Mammary epithelial cell (primary cell): ENCODE measurements at places on chromosomes 5 and 9. TPM values are rescaled to one million over a fixed set of nuclear protein-coding genes. Genes with fewer than 3 reads are reported as not detected.

DNA sequence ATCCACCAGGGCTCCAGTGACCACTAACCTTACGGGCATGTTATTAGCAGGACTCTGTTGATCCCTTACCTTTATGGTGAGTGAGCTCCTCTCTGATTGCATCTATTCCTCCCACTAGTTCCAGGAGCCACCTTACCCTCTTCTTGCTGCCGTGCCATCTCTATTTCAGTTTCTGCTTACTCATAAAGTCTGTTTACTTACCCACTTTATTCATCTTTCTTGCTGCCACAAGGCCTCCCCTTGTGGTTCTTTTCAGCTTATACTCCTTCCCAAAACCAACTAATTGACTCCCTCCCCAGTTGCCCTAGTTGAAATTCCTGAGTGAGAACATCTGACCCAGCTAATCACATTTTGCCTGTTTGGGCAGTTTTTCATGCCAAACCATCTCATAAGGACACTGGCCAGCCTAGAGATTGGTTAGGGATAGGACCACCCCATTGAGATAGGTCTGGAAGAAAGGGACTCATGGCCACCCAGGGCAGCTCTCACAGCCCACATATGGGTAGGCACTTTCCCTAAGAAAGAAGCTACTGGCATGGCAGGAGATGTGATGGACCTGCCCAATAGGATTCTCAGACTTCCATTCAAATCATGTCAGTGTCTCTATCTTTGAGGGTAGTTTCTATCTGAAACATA, 412.7 kb downstream of the EFNA5 start:
- DNase-seq, result peak; percentile 73

Gene GHR
- 2.8 and 3.6 TPM in 2 replicates for total RNA-seq

DNA sequence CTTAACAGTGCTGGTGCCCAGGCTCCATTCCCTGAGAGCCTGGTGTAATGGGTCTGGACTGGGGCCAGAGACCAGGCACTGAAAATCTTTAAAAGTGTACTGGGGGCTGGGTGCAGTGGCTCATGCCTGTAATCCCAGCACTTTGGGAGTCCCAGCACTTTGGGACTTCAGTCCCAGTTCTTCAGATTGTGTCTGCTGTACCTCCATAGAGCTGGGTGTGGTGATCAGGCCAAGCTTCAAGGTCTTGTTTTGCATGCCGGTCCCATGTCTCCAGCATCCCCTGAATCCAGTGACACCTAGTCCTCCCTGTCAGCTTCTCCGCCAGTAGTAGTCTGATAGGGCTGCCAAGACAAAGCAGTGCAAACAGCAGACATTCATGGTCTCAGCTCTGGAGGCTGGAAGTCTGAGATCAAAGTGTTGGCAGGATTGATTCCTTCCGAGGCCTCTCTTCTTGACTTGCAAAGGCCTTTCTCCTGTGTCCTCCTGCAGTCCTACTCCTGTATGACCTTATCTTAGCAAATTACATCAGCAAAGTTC, 108.2 kb downstream of the SYK start:
- no peak for DNase-seq

DNA sequence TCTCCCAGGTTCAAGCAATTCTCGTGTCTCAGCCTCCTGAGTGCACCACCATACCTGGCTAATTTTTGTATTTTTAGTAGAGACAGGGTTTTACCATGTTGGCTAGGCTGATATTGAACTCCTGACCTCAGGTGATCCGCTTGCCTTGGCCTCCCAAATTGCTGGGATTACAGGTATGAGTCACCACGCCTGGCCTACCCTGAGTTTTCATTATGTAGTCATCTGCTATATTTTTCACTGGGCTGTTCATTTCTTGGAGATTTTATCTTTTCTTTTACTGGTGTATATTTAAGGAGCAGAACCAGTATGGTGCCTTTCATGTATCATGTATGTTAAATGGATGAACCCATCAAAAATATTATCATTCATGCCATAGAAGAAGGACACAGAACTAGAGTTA, 377.0 kb upstream of the ACTBL2 start:
- DNase-seq, result peak; percentile 46

Gene SHROOM1
- total RNA-seq, result 5.5 and 13.0 TPM in 2 replicates

Gene FAT2
- total RNA-seq, result 137 TPM

Gene NEURL1B
- total RNA-seq, result 0.50 TPM

DNA sequence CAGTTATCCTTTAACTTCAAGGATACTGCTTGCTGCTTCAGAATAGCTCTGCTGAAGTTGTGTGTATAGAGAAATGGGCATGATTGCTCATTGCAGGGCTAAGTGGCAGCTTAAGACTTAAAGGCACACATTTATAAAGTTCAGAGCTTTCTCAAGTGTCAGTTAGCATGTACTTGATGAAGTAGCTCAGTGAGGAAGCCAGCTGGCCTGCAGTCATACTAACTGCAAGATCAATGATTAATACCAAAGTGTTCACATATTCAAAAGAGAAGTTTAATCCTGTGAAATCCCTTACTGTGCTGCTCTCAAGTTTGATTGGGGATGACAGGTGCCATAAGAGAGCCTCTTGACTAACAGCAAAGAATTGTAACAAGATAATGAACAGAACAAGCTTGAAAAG, 483.4 kb upstream of the NUDT12 start:
- no peak for DNase-seq

GRCh38 chr5:173643964-173644363, 27.5 kb upstream of the BOD1 start:
- DNase-seq, result no peak

DNA sequence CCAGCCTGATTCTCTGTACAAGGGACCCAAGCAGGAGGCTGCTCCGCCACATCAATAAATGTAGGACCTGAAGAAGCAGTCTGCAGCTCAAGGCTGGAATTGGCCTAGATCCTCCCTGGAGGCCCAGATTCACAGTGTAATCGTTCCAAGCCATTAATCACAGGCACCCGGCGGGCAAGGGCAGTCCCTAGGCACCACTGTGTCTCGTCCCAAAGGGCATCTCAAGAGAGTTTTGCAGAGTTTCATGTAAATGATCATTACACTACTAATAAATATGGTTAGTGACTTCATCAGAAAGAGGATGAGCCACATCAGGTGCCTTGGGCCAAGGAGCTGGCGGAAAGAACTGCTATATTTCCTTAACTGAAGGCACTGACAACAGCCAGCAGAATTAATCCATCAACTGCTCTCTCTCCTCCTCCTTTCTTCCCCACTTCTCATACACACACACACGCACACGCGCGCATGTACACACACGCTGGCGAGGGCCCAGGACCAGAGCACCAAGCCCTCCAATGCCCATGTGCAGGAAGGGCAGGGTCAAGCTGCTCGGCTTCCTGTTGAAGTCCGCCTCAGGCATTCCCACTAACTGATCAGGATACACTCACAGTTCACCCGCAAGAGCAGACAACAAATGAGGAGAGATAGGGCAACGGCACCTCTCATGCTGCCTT, 33.9 kb downstream of the GNAQ start:
- DNase-seq, result no peak

DNA sequence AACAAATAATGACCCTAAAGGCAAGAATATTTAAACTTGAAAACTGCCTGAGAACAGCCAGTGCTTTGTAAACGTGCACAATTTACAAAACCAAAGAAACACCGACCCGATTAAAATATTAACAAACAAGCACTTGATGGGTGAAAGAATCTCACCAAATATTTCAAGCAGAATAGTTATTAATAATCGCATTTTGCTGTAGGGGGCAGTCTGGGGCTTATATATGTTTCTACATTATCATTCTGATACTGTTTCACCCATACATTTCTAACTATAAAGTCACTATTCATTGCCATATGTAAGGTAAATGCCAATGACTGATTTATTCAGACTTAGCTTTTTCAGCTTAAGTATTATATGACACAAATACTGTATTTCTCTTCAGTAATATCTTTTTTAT, 37.7 kb downstream of the UBAP2 start:
- DNase-seq, result peak; percentile 2

- no peak for DNase-seq
Measured at GRCh38 chr9:92590377-92590776, 54.6 kb upstream of the ECM2 start.

Gene DNAJA1
- 52.7 TPM for total RNA-seq

DNA sequence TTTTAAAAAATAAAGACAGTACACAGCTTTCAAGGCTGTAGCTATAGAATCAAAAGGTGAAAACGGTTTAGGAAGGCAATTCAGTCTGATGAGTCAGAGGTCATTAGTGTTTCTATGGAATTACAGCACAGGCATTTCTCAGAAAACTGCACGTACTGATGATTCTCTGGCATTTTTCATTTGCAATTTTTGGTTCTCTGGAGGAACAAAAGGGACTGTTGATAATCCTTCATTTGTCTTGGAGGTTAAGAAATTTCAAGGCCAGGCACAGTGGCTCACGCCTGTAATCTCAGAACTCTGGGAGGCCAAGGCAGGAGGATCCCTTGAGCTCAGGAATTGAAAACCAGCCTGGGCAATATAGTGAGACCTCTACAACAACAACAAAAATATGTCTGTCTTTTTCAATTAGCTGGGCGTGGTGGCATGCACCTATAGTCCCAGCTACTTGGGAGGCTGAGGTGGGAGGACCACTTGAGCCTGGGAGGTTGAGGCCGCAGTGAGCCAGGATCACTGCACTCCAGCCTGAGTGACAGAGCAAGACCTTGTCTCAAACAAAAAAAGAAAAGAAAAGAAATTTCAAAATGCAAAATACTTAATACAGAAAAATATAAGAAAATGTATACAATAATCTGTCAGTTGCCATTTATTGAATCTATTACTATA, 27.3 kb downstream of the NR6A1 start:
- no peak for DNase-seq

- DNase-seq, result no peak
Measured at GRCh38 chr9:124885551-124885950, 23.6 kb downstream of the ARPC5L start.

DNA sequence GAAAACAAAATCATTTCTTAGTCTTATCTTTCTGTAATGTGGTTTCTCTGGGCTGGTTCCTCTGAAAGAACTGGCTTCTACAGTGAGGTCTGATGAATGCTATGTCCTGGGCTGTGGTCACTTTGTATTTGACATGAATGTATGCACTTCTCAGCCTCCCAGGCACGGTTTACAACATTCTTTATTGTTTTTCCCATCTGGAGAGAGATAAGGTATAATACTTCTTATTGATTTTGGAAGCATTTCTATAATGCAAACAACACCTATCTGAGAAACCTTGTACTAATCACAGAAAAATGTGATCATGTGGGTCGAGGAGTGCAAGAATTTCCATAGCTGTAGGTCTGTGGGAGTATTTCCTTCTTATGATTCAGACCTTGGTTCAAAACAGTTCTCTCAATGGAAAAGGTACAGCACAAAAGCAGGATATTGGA, 46.9 kb downstream of the ACTBL2 start:
- DNase-seq, result peak; percentile 86

DNA sequence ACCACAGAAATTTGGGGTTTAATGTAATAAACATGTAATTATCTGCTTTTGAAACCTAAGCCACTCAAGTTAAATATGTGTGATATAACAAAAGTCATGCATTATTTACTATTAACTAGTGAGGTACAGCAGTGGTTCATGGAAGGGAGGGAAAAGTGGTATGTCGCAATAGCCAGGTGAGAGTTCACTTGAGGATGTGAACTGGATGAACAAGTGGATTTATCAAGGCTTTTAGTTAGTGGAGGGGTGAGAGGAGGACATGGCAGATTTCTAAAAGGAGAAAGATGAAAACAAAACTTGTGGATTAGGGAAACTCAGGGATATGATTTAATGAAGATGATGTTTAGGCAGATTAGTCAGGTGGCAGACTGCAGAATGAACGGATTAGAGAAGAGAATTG, 141.3 kb upstream of the NFIB start:
- no peak for DNase-seq

Gene PFN3
- not detected for total RNA-seq

GRCh38 chr5:72658161-72658560, 151.0 kb upstream of the ZNF366 start:
- no peak for DNase-seq

DNA sequence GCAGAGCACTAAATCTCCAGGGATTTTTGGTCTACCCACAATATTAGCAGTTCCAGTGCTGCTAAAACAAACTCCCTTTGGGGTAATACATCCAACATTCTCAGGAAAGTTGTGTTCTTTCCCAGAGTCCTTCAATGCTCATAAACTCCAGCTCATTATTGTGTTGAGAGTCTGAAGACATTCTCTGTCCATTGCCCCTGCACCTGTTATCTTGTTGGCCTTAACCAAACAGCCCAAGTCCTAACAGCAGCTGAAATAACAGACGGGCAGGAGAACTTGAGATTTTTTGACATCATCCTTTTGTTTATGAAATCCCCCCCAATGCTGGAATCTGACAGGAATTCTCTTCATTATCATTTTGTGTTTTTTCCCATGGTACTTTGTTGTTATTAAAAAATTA, 110.8 kb downstream of the PAPPA start:
- DNase-seq, result no peak

- no peak for DNase-seq
Measured at GRCh38 chr5:68290260-68290674, 74.7 kb downstream of the PIK3R1 start.

DNA sequence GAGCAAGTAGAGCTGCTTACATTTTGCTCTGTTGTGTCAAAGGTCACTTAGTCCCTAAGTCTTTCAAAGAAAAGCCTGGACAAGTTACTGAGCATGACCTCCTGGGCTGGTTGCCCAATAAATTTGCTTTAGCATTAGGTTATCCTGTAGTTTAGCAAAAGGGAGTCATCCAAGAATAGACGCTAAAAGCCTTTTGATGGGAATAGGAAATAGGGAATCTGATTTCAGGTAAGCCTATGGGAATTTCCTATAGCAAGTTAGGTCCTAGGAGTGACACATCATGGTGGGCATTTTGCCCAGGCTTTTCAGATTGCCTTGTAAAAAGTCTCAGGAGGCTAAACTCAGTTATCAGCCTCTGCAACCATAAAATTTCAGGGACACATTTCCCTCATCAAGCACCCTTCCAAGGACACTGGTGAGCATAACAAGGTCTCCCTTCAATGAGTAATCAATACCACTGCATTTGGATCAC, 67.6 kb upstream of the RANBP3L start:
- DNase-seq, result peak; percentile 69

DNA sequence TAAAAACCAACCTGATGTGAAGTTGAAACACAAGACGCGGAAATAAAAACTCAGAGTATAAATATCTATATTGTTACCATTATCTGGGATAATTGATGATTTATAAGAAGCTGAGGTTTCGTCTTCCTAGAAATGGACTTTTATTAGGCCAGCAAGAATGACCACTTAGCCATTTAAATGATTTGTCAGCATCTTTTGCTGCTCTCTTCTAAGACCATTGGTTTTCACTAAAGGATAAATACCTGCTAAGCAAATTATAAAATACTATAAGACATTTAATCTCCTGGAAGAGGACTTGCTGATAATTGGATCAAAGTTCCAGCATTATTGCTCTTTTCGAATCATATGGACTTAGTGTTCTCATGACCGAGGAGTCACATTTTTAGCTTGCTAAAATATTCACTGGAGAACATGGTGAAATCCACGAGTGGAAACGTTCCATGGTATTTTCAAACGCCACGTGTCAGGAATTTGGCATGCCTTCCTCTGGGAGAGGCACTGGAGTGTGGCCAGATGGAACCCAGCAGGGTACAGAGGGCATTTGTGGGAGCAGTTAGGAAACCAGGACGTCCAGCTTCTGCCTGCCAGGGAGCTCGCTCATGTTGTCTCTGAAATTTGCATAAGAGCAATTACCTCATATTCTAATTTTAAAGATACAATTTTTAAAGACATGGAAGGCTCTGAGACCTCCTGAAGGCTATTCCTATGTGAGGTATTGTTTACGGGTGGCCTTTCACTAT, 43.1 kb downstream of the TNFAIP8 start:
- DNase-seq, result peak; percentile 44

Gene LPAR1
- 17.5 and 20.4 TPM in 2 replicates for total RNA-seq
